ENCODE measurements at places on chromosomes 12 and 14.

GRCh38 chr12:109961201-109961600, 35.0 kb downstream of the GIT2 start:
- no peak for DNase-seq

- DNase-seq, result no peak
Measured at GRCh38 chr14:35401422-35402265, 2.9 kb downstream of the NFKBIA start.

DNA sequence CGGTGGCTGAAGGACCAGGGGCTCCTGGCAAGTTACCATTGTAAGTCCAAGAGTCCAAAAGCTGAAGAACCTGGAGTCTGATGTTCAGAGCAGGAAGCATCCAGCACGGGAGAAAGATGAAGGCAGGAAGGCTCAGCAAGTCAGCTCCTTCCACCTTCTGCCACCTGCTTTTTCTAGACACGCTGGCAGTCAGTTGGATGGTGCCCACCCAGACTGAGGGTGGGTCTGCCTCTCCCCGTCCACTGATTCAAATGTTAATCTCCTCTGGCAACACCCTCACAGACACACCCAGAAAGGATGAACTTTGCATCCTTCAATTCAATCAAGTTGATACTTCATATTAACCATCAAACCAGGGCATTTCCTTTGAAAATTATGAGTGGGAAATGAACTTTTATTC, 1272.4 kb upstream of the TMEM132C start:
- DNase-seq, result no peak

DNA sequence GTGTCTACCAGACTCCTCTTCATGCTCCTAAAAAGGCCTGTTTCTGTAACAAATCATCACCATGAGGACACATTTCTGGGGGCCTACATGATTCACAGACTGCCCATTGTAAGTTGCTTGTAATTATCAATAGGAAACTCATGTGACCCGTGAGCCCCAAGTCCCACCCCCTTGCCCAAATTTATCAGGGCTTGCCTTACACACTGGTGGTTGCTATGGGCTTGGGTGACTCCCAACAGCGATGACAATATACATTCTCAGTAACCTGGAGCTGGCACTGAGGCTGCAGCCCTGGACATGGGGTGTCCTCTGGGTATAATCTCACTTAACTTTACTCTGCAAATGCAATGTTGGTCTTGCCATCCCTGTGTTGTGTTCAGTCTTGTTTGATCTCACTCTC, 149.2 kb downstream of the NRXN3 start:
- DNase-seq, result no peak

DNA sequence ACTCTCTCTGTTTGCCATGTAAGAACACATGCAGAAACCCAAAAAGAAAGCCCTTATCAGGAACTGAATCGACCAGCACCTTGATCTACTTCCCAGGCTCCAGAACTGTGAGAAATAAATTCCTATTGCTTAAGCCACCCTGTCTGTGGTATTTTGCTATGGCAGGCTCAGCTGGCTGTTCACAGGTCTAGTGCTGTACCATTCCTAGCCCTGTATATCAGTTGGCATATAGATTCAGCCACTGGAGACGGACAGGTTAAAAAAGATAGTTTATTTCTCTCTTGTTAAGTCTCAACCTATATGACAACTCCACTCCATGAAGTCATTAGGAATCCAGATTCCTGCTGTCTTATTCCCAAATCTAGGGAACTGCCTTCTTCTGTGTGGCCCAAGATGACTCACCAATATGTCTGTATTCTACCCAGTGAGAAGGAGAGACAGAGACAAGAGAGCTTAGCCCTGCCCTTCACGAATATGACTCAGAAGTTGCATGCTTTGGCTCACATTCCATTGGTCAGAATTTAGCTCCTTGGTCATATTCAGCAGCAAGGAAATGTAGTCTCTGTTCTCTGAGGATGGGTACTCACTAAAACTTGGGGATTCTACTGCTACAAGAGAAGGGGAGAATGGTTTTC, 57.0 kb downstream of the PLEKHG7 start:
- no peak for DNase-seq

DNA sequence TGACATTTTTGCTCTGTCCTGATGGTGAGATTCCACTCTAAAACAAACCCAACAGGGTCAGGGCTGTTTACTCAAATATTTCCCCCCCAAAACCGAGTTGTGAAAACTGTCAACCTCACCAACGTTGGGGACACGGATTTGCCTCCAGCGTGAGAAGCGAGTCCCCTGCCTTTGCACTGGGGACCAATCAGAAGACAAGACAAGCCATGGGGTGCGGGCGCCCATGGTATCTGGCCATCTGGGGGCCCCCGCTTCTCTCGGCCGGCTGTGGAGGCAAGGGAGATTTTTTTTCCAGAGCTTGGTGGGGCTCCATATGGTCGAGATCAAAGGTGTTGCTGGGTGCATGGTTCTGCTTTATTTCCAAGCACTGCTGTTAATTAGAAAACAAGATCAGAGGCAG, 272.1 kb downstream of the BCL11B start:
- no peak for DNase-seq

GRCh38 chr12:62605981-62606380, 139.4 kb downstream of the MON2 start:
- DNase-seq, result no peak

GRCh38 chr14:77554207-77554606, 55.6 kb upstream of the ISM2 start:
- no peak for DNase-seq

GRCh38 chr12:40226705-40227104, 1.9 kb downstream of the LRRK2 start:
- no peak for DNase-seq

- DNase-seq, result no peak
Measured at GRCh38 chr14:33056213-33056612, 117.5 kb downstream of the NPAS3 start.

- DNase-seq, result no peak
Measured at GRCh38 chr14:34374998-34375740, 86.9 kb downstream of the SPTSSA start.

DNA sequence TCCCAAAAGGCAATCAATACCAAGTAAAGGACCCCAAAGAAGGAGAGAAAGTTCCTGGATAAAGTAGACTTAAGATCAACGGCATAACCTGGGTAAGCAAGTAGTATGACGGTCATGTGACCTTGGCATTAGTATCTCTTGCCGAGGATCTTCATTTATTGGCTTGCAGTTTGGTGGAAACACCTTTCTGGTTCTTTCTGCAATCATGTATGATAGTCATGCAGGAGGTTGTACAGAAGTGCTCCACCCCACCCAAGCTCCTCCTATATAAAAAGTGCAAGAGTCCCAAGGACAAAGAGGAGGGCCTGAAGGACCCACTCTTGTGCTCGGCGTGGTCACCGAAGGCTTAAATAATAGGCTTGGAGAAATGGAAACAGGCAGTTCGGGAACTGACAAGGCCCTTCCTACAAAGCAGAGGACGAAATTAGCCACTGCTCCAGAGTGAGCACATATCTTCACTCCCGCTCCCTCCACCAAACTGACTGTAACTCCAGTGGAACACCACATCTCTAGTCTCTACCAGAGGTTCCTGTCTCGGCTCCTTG, 750 bp downstream of the CS start:
- no peak for DNase-seq

DNA sequence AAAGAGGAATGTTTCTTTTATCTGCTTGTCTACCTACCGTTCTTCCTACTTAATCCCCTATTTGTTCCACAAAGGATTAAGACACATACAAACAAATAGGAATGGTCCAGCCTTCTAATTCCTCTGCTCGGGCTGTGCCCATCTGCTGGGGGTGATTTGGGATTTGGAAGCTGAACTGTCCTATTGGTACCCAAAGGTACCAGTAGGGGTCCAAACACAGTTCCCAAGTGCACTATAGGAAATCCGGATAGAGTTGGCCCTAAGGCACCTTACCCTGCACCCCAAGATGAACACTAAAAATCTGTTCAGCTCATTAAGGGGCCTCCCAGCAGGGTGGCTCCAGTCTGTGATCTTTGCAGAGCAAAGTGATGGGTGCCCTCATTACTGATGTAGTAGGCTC, 566.9 kb downstream of the NRXN3 start:
- no peak for DNase-seq

GRCh38 chr14:90275820-90276219, 19.5 kb downstream of the PSMC1 start:
- DNase-seq, result no peak

DNA sequence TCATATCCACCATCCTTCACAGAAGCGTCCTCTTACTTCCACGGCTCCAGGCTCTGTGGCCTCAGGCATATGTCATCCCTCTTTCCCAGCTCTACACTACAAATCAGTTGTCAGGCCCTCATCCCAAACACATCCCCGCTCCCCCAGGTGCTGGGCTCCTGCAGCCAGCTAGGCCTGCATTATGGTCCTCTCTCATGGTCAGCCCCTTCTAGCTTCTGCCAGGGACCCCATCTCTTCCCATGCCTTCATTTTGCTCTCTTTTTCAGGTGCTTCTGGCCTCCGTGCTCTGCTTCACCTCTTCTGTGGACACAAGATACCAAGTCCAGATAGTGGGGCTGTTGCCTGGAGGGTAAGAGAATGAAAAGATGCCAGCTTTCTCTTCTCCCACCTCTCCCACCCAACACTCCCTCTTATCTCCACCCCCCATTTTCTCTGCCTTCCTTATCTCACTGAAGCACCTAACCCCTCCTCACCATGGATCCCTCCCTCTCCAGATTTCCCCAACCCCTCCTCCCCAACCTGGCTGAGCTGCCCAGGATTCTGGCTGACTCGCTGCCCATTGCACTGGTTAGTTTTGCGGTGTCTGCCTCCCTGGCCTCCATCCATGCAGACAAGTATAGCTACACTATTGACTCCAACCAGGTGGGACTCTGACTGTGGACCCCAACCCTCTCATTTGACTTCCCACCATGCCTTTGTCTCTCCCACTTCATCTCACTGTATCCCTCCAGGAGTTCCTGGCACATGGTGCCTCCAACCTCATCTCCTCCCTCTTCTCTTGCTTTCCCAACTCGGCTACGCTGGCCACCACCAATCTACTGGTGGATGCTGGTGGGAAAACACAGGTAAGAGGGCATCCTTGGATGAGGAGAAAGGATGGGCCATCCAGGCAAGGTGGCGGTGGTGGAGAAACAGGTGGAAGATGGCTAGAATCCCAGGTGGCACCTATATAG, 10.4 kb downstream of the B4GALNT1 start:
- DNase-seq, result no peak

GRCh38 chr12:14284184-14284722, 81.2 kb upstream of the ATF7IP start:
- no peak for DNase-seq

- no peak for DNase-seq
Measured at GRCh38 chr12:57148469-57149244, 1.2 kb upstream of the LRP1-AS start.

- DNase-seq, result no peak
Measured at GRCh38 chr14:30998100-30998706, 27.2 kb upstream of the AP4S1 start.

GRCh38 chr12:84134797-84135366, 777.7 kb downstream of the SLC6A15 start:
- no peak for DNase-seq

- no peak for DNase-seq
Measured at GRCh38 chr14:101276309-101277091, 284.8 kb upstream of the DIO3 start.
